ENCODE measurements at places on chromosomes 7 and 10. TPM values are rescaled to one million over a fixed set of nuclear protein-coding genes. Genes with fewer than 3 reads are reported as not detected.

DNA sequence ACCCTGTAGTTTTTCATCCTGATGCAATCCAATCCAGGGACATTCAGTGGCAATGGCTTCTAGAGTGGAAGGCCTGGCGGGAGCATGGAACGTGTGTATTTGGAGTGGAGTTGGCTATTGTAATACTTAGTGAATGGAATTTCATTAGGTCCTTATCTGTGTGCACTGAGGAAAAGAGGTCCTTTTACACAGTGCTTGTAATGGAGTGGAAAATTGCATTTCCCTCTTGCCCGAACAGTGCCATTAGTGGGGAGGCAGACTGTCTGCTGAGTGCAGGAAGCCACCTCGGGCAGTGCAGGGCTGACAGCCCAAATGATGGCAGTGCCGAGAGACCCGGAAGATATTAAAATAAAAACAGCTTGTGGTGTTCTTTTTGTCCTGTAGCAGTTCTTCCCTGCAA, 786.6 kb downstream of the LRMDA start:
- H3K4me1 ChIP-seq = no peaks in the 10 kb centered on the region
- no peak overlapping the region for H3K4me3 ChIP-seq
- H3K27ac ChIP-seq = no peak overlapping the region
- no peaks in the 10 kb centered on the region for H3K27me3 ChIP-seq
- DNase-seq = no peak

- H3K27ac ChIP-seq = no peak overlapping the region
- H3K27me3 ChIP-seq = no peaks in the 10 kb centered on the region
- no peak for DNase-seq
Measured at GRCh38 chr7:36391436-36392198, 2.0 kb downstream of the ANLN start.

PTF1A gene
- not detected for total RNA-seq

NME8 gene
- total RNA-seq = not detected

NPSR1 gene
- not detected for total RNA-seq

DNA sequence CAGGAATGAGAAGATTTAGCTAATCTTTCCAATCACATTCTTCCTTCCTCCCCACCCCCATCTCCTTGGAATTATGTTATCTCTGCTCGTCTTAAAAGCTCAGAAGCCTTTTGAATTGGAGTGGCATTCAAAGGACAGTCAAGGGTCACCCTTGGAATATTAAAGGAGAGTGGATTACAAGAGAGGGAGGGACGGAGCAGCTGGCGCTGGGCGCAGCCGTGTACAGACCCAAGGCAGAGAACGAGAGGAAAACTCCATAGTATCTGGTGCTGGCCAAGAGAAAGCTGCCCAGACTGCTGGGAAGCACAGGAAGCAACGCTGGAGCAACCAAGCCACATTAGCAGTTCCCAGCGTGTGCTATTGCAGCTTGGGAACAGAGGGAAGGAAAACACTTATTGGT, 95.7 kb downstream of the POU6F2 start:
- no peaks in the 10 kb centered on the region for H3K4me1 ChIP-seq
- no peak overlapping the region for H3K27ac ChIP-seq
- H3K27me3 ChIP-seq = no peaks in the 10 kb centered on the region

ITGB8 gene
- total RNA-seq = not detected

FAM221A gene
- 1.8 TPM for total RNA-seq

GRCh38 chr10:124476043-124476725, 14.6 kb downstream of the LHPP start:
- H3K27me3 ChIP-seq = no peaks in the 10 kb centered on the region
- H3K4me1 ChIP-seq = no peaks in the 10 kb centered on the region
- DNase-seq = no peak

GRCh38 chr10:14225379-14225778, 105.3 kb downstream of the FRMD4A start:
- no peaks in the 10 kb centered on the region for H3K27me3 ChIP-seq
- no peaks in the 10 kb centered on the region for H3K4me1 ChIP-seq
- no peaks in the 10 kb centered on the region for H3K36me3 ChIP-seq
- DNase-seq = no peak
- no peak overlapping the region for H3K4me3 ChIP-seq

- no peaks in the 10 kb centered on the region for H3K4me1 ChIP-seq
- H3K27me3 ChIP-seq = no peaks in the 10 kb centered on the region
- H3K4me3 ChIP-seq = no peak overlapping the region
- H3K27ac ChIP-seq = no peak overlapping the region
- DNase-seq = no peak
Measured at GRCh38 chr7:50939021-50939420, 156.3 kb upstream of the GRB10 start.

SFRP5 gene
- not detected for total RNA-seq

AP1S1 gene
- total RNA-seq = 3.0 TPM

SUN1 gene
- total RNA-seq = 108 TPM

DNA sequence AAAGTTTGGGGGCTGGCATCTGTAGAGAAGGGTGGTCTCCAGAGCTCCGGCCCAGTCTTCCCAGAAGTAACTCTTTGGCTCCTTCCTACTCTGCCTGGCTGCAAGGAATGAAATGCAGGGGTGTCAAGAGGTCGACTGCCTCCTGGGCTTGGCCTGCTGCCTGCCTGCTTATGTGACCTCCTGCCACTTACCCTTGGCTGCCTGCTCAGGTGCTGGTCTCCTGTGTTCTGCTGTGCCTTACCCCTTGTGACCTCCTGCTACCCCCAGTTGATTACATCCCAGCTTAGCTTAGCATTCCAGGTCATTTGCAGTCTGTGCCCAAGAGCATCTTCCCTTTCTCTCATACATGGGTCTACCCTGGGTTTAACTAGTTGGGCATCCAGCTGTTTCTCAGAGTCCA, 180.2 kb downstream of the PTPN20 start:
- peaks cover 12% of the 10 kb centered on the region for H3K4me1 ChIP-seq
- no peaks in the 10 kb centered on the region for H3K36me3 ChIP-seq
- no peak for DNase-seq
- H3K4me3 ChIP-seq = no peak overlapping the region

- H3K4me3 ChIP-seq = no peak overlapping the region
- H3K36me3 ChIP-seq = no peaks in the 10 kb centered on the region
- H3K27me3 ChIP-seq = no peaks in the 10 kb centered on the region
- H3K27ac ChIP-seq = no peak overlapping the region
- no peak for DNase-seq
- H3K4me1 ChIP-seq = no peaks in the 10 kb centered on the region
Measured at GRCh38 chr7:41489885-41490284, 213.0 kb downstream of the INHBA start.

GRCh38 chr7:10521306-10521705, 452.4 kb upstream of the PHF14 start:
- no peaks in the 10 kb centered on the region for H3K36me3 ChIP-seq
- no peak overlapping the region for H3K4me3 ChIP-seq
- H3K4me1 ChIP-seq = no peaks in the 10 kb centered on the region
- H3K27ac ChIP-seq = no peak overlapping the region

DNA sequence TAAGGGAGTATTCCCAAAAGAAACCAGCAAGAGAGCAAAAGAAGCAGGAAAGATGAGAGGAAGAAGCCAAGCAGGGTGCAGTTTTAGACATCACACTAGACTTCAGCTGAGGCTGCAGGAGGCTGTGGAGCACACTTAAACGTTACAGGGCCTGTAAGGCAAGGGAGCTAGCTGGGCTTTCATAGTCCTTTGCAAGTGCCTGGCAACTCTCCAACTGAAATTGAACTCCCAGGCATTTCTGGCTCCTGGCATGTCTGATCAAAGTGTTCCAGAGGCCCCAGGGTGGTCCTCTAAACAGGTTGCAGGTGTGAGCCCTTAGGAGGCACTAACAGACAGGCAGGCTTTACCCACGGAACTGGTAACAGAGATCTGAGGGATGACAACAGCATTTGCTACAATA, 750.2 kb downstream of the XPNPEP1 start:
- H3K27ac ChIP-seq = no peak overlapping the region
- H3K4me3 ChIP-seq = no peak overlapping the region
- no peak for DNase-seq
- no peaks in the 10 kb centered on the region for H3K36me3 ChIP-seq

IFIT1B gene
- total RNA-seq = 0.11 TPM

DNA sequence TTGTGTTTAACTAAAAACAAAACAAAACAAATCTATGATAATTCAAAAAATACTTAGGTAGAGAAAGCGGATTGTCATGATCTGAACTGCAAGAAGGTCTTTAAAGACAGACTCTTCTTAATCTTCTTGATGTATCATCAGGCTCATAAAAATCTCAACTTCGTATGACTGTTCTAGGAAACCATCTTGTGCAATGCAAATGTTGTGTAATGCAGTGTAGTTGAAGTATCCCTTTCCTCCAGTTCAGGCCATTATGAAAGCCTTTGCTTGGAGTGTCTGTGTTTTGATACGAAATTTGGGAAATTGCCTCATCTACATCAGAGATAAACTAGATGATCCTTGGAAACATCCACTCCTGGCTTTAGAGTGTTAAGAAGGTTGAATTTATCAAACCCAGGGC, 30.9 kb downstream of the CDK1 start:
- H3K27me3 ChIP-seq = no peaks in the 10 kb centered on the region
- H3K36me3 ChIP-seq = no peaks in the 10 kb centered on the region
- no peak overlapping the region for H3K4me3 ChIP-seq
- H3K4me1 ChIP-seq = no peaks in the 10 kb centered on the region
- H3K27ac ChIP-seq = no peak overlapping the region
- no peak for DNase-seq

PPP1R17 gene
- not detected for total RNA-seq

PDE1C gene
- total RNA-seq = not detected

ABCF2 gene
- 13.2 TPM for total RNA-seq

- H3K27ac ChIP-seq = no peak overlapping the region
- DNase-seq = no peak
- H3K4me1 ChIP-seq = no peaks in the 10 kb centered on the region
- peaks cover 5% of the 10 kb centered on the region for H3K27me3 ChIP-seq
Measured at GRCh38 chr7:24169077-24169624, 114.8 kb upstream of the NPY start.

DNA sequence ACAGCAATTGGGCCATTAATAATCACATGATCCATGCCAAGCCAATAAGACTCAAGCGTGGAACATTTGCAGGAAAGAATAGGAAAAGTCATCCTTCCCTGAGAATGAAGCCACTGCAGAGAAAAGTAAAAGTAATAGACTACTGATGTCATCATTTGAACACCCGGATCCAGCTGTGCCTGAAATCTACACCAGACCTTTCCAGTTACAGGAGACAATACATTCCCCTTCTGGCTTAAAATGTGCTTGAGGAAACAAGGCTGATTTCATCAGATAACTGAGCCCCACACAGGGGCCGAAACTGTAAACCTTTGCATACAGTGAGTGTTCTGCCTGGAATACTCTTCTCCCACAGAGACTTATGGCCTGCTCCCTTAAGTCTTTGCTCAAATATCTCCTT, 232.8 kb downstream of the KCNMA1 start:
- H3K4me3 ChIP-seq = no peak overlapping the region

OAT gene
- 54.9 TPM for total RNA-seq

WBP1L gene
- 6.5 TPM for total RNA-seq

- DNase-seq = no peak
- H3K27ac ChIP-seq = no peak overlapping the region
- no peaks in the 10 kb centered on the region for H3K4me1 ChIP-seq
- H3K4me3 ChIP-seq = no peak overlapping the region
- H3K27me3 ChIP-seq = peaks cover 4% of the 10 kb centered on the region
- H3K36me3 ChIP-seq = no peaks in the 10 kb centered on the region
Measured at GRCh38 chr7:142997456-142997989, 29.4 kb downstream of the OR9A2 start.
